ENCODE measurements at places on chromosomes 4 and X.

- DNase-seq, result no peak
These were observed 19.8 kb upstream of the BEND4 start for GRCh38 chr4:42172128-42172790.

- no peak for DNase-seq
These were observed 66.2 kb upstream of the PGRMC2 start for GRCh38 chr4:128353791-128354190.

- DNase-seq, result no peak
These were observed 75.8 kb downstream of the EVC2 start for GRCh38 chr4:5632571-5632970.

DNA sequence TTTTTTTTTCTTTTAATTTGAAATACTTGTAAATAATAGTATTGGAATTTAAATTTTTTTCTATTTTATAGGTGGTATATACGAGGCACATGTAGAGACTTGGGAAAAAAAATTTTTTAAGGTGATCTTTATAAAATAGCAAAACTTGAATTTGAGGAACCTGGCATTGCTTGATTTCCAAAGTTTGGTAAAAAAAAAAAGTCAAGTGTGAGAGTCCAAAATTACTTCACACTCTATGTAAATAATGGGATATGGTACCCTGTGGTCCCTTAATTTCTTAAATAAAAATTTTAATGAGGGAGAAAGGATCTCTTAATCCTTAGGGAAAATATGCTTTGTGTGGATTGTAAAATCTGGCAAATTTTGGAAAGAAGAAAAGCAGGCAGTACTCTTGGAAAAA, 19.0 kb downstream of the SPRY1 start:
- no peak for DNase-seq

DNA sequence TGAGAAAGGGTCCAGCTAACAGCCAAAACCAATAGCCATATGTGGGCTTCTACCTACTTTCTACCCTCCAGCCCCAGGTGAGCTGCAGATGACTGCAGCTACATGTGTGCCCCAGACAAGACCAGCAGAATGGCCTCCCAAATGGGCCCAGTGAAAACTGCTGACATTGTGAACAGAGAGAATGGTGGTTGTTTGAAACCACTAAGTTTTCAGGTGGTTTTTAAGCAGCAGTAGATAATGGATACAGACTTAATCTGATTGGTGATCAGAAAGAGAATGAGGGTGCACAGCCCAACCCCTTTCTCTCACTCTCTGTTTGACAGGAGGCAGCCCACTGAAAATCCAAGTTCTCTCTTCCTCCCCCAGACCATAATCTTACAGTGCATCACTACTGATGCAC, 42.5 kb upstream of the BBS12 start:
- DNase-seq, result no peak

DNA sequence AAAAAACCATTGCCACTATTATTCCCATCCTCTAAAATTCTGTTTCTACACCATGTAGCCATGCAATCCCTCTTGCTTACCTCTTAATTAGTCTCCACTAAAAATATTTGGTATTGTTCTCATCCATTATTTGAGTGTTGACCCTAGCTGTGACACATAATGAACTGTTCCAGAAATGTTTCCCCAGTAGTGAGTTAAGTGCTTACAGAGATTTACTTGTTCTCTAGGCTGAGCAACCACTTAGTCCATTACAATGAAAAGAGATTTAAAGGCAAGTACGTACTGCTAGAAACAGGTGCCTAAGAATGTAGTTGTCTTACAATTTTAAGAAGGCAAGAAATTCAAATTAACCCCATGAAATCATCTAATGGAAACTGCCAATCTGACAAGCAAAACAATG, 112.7 kb upstream of the PTPN13 start:
- DNase-seq, result no peak

DNA sequence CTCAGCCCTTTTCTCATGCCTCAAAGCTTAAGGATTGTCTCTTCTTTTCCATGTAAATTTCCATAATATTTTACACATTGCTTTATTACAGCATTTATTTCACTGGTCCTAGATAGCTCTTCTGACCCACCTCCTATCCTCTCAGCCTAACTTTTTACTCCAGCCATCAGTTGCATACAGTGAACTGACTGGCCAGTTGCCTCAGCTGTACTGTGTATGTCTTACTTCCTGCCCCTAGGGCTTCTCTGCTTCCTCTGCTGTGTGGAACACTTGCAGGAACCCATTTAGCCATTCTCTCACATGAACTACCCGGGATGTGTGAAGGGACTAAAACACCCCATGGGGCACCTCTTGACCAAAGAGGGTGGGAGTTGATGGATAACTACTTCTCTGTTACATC, 18.0 kb downstream of the C4orf33 start:
- no peak for DNase-seq

DNA sequence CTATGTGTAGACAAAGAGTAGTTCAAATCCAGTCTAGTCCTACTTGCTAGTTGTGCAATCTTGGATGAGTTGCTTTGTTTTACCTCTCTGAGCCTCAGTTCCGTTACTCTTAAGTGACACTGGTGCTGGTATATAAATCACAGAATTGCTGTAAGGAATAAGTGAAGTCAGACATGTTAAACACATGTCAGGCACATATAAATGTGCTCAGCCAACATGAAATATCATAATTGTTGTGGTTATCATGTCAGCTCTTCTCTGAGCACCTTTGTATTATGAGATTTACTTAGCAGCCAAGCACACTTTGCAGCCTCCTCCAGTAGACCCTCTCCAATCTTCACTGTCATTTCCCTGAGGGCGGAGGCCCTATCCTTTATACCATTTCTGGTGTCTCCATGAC, 87.9 kb upstream of the PAK3 start:
- DNase-seq, result no peak

DNA sequence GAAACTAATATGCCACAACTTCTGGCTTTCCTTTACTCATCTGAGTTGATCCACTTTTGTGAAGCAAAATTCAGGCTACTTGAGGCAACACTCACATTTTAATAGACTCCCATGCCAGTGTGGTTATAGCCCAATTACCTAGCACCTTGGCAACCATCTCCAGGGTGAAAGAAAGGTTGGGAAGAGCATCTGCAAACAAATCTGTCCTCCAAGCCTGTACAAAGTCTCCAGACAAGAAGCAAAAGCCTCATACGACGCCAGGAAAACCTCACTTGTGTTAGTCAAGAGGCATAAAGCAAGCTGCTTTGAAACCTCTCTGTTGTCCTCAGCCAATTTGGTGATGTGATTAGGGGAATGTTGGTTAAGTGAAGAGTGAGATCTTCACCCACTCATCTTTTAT, 246.6 kb downstream of the THOC2 start:
- no peak for DNase-seq

DNA sequence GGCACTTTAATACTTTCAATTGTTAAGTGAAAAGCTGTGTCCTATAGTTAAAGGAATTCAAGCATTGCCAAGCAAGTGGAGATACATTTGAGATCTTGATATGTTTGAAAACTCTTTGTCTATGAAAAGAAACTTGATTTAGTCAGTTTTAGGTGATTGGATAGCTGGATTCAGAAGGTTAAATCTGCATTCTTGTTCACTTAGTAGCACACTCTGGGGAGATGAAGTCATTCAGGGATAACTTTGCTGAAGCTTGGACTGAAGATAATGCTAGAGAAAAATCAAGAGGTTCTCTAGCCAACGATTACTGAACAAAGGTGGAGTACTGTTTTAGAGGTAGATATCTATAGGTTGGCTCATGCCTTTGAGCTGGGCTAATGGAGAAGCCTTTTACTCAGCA, 90.6 kb downstream of the DCAF8L2 start:
- no peak for DNase-seq

- no peak for DNase-seq
These were observed 301.6 kb downstream of the NAF1 start for GRCh38 chr4:162865102-162865501.

DNA sequence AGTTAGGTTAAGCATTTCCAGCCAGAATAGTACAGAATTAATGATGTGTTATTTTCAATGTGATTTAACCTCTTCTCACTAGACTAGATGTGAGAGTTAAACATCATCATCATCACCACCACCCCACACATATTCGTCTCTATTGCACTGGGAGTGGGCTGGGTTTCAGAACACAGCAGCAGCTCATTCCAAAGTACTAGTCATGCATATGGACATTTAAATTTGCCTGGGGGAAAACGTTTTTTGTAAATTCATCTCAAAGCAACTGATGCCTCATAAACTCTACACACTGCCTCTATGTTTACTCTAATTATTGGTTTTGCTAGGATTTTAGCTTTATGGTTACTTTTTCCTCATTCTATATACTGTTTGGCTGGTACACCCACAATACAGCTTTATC, 509.1 kb downstream of the PPP4R3C start:
- no peak for DNase-seq

DNA sequence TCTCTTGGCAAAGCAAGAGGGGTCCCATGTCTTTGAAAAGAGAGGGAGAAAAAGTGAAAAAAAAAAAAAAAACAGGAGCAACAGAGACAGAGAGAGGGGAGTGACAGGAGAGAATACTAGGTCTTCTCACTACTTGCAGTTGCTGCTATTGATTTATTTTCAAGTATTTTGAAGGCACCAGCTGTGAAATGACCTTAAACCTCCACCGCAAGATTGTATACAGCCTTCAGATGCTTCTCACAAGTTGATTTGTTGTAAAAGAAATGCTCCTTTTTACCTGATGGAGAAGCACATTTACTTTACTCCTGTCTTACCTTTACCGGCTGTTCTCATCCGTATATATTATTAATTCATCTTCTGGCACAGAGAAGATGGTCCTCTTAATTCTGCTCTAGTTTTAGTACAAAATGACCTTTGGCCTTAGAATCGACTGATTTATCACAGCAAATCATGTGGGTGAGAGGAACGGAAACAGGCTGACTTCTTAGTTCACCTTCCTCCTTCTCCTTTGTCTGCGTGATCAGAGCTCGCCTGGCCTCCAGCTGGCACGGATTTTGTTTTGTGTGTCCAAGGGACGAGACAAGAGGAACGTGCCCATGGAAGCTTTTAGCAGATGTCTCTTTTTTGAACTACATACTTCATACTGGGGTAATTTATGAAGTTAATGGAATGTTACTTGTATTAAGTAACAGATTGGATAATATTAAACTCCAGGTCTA, 82.4 kb upstream of the PACRGL start:
- no peak for DNase-seq

GRCh38 chr4:153943738-153944415, 155.0 kb upstream of the SFRP2 start:
- DNase-seq, result no peak

DNA sequence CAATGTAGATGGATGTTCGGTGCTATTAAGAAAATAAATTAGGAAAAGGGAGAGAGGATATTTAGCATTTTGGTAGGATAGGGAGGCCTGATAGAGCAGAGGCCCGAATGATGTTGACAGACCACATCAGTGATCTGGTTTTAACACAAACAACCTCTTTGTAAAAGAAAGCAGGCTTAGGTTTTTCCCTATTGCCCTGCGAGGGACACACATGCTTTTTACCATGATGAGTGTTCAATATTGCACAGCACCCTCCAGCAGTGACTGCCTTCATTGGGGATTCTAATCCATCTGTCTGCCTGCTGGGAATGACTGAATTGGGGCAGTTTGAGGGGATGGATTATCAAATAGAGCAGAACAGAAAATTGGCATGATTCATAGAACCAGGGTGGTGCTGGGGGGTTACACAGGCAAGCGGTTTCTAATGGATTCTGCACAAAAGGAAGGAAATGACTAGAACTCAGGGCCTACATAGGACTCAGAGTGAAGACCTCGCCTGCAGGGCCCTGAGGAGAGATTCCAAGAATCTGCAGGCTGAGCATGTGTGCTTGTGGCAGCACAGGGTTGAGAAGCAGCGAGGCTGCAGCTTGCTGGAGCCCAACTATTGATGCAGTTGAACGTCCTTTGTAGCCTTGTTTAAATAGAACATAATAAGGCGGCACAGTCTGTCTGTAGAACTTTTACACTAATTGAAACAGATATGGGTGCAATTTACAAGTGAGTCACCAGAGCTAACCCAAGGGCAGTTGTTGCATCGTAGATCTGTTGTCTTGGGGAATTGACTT, 58.0 kb downstream of the RHOH start:
- no peak for DNase-seq

- no peak for DNase-seq
These were observed 163.2 kb downstream of the ANK2 start for GRCh38 chr4:113212613-113213012.

GRCh38 chrX:149004936-149005335, 500.2 kb downstream of the IDS start:
- DNase-seq, result no peak

- DNase-seq, result no peak
These were observed 70.4 kb downstream of the OR13H1 start for GRCh38 chrX:131614241-131614640.

GRCh38 chr4:117700111-117700892, 334.0 kb upstream of the NDST3 start:
- no peak for DNase-seq

- no peak for DNase-seq
These were observed 40.7 kb upstream of the AP1S2 start for GRCh38 chrX:15895334-15895733.

DNA sequence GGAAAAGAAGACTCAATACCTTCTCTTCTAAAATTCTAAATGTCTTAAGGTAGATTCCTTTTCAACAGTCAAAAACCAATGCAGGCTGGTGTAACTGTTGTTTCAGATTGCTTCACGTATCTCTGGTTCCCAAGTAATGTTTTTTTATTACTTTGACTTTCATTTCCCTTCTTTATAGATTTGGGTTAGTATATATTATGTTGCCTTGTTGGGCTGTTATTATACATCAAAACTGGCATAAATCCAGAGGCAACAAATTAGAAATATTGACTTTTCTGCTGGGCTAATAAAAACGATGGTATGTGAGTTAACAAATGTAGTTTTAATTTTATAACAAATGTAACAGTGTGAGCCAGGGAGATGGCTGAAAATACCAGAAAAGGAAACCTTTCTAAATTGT, 444.7 kb upstream of the TENM3 start:
- no peak for DNase-seq

DNA sequence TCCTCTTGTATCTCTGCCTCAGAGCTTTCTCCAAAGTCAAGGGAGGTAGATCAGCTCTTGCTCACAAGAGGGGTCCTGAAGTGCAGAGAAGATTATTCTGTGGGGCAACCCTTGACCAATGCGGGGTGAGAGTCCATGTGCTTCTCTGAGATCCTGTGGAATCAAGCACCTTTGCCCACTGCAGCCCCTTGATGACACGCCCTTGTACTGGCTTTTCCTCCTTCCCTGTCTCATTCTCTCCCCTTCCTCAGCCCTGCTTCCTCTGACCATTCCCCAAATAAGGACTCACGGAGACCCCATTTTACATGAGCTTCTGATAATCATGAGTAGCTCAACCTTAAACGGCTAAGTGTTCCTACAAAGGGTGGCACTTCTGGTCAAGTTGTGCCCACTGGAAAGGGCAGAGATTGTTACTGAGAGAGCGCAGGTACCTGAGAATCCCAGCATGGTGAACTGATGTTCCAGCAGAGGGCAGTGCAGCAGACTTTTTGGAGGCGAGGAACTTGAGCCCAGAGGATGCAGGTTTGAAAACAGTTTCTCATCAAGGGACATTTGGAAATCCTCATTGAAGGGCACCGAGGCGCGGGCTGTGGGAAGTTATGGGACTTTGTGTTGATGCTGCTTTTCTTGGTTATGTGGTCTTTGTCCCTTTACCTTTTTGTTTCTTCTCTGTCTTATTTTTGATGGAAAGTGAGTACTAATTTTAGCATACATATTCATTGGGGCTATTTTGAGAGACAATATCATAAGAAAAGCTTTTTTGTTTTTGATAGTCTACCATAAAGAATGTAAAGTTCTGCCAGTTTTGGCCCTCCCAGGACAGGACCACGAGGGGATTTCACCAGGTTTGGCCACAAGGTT, 201.3 kb downstream of the RBM46 start:
- DNase-seq, result peak; percentile 3

GRCh38 chr4:186151499-186151898, 39.9 kb upstream of the CYP4V2 start:
- no peak for DNase-seq

Data from stimulated activated CD8-positive, alpha-beta memory T cell treated with anti-CD3 and anti-CD28 coated beads, Interleukin-4, amount 100 ng/mL, for 24 hours (primary cell).